Hindlimb muscle (tissue), 1 donor: ENCODE measurements at places on chromosomes 2 and 18. TPM values are rescaled to one million over a fixed set of nuclear protein-coding genes. Genes with fewer than 3 reads are reported as not detected.

The SERPINE2 gene
- polyA plus RNA-seq = 88.6 TPM

The ARHGAP15 gene
- polyA plus RNA-seq = 7.3 TPM

The CIAO1 gene
- 43.5 TPM for polyA plus RNA-seq

The RTP5 gene
- polyA plus RNA-seq = not detected

The ERMN gene
- not detected for polyA plus RNA-seq

The DSG2 gene
- 3.8 TPM for polyA plus RNA-seq

The LRP2 gene
- 0.05 TPM for polyA plus RNA-seq

The PSMA8 gene
- polyA plus RNA-seq = not detected

The IL18R1 gene
- 0.50 TPM for polyA plus RNA-seq

The TUBA3E gene
- not detected for polyA plus RNA-seq

The SCYGR4 gene
- not detected for polyA plus RNA-seq

The SRD5A2 gene
- not detected for polyA plus RNA-seq

The STAM2 gene
- polyA plus RNA-seq = 20.2 TPM

DNA sequence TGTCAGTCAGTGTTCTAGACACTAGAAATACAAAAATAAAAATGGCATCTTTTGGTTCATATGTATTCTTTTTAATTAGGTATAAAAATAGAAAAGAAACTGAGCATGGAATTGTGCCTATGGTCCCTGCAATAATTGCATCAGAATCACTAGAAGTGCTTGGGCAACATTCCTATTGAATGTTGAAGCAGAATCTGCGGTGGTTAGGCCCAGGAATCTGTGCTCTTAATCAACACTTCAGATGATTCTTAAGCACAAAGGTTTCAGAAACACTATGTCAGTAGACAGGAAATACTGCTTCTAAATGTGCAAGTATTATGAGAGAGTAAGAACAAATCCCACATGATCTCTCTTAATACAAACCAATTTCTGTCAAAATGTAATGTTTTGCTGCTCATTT is 20.3 kb upstream of the RBBP8 start:
- no peak for DNase-seq

- peak; percentile 26 for DNase-seq
These were observed 1.5 kb upstream of the BCL2L11 start for GRCh38 chr2:111118981-111119821.

DNA sequence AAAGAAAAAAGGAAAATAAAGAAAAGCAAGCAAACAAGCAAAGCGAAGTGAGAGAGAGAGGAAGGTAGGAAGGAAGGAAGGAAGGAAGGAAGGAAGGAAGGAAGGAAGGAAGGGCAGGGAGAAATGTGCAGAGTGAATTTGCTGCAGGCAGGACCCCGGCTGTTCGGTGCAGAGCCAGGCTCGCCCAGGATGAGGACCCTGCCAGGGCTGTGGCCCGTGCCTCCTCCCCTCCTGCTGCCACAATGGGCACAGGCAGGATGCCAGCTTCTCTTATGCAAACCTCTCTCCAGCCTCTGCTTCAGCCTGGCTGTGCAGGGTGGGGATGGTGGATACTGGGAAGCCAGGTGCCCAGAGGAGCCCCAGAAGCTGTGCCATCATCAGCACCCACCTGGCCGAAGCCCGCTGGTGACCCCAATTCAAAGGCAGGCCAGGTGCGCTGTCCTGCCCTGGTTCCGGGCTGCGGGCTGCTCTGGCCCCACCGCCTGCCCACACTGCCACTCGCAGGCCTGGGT is 3.2 kb downstream of the GPR17 start:
- DNase-seq = no peak

- DNase-seq = no peak
These were observed 35.5 kb upstream of the BMP10 start for GRCh38 chr2:68906716-68907115.

DNA sequence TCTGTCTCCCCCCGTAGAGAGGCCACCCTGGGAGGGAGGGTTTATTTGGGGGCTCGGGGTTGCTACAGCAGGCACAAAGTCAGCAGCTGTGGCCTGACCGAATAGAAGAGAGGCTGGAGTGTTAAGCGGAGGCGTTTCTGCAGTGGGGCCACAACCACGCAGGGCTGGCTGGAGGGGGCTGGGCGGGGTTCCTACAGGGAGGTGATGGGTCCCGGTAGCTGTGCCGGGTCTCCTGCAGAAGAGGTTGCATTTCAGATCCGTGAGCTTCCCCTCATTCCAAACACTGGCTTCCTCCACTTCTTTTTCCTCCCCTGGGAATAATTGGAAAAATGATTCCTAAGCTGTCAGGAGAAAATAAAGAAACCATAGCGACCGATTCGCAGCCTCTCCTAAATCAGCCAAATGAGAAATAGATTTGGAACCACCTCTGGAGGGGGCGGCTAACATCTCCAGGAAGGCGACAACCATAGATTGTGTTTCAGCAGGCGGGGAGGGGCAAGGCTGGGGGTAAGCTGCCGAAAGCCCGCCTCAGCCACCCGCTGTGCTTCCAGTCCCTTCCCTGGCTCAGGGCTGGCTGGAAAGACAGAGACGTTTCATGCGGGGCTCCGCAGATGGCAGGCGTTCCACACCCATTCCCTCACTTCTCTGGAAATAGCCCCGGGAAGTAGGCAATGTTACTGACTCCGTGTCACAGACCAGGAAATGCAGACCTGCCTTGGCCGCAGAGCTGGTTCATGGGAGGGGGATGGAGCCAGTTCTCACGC is 85.6 kb upstream of the TAF1B start:
- peak; percentile 63 for DNase-seq

DNA sequence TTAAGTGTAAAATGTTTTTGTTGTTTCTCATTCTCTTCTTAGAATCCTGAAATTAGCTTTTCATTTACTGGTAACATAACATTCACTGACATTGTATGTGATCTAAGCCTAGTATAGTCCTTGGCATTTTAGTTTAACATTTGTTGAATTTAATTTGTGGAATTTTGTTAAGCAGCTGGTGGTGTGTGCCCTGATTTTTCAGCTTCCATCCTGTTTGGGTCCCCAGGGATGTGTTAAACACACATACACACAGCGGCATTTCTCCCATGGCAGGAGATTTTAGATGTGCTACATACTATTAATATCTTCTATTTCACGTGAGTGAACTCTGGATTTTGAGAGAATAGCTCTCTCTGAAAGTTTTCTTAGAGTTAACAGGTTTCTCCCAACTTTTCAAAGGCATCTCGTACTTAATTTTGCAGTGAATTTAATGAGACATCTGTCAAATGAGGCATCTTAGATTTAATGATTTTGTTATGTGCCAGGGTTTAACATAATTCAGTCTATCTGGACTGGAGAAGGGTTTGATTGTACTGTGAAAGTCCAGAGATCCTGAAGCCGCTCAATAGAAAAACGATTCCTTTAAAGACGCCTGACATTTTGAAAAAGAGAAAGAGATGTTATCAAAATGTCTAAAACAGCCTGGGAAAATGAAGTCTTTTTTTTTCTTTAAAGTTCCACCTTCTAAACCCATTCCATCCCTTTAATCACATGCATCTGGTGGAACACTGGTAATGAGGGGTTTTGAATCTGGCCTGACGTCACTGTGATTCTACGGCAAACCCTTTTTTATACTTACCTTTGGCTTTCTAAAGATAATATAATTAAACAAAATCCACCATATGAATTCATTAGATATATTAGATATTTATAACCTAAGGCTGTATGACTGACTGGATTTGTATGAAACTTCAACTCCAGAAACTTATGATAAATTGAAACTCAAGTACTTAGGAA is 6.8 kb downstream of the PHLPP1 start:
- DNase-seq = no peak

GRCh38 chr2:108297436-108298141 is 8.9 kb downstream of the SULT1C2 start:
- no peak for DNase-seq

GRCh38 chr2:113276761-113277425 is 1.8 kb downstream of the PAX8 start:
- no peak for DNase-seq

- no peak for DNase-seq
These were observed 56.8 kb downstream of the CCNT2 start for GRCh38 chr2:134975281-134976009.

DNA sequence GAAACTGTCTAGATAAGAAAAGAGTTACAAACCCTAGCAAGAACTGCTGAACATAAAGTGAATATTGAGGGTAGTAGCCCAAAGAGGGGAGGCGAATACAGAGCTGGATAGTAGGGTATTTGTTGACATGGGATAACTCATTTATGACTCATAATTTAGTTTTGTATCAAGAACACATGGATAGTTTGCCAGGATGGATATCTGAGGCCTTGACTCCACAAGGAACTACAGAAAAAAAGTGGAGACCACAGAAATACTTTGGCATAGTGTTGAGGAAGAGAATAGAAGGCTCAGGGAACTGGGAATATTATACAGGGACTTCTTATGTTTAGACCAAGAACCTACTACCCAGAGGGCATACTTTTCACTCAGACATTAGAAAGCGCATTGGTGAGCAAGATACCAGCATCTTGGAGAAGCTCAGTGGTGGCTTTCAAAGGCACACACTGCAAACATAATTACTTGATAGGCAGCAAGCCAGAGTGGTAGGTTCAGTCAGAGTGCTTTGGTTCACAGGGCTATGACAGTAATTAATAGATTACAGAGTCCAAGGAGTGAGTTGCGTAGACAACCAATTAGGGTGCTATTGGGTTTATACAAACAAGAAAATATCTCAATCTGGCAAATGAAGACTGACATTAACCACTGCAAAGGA is 51.9 kb upstream of the ZBTB7C start:
- DNase-seq = no peak

DNA sequence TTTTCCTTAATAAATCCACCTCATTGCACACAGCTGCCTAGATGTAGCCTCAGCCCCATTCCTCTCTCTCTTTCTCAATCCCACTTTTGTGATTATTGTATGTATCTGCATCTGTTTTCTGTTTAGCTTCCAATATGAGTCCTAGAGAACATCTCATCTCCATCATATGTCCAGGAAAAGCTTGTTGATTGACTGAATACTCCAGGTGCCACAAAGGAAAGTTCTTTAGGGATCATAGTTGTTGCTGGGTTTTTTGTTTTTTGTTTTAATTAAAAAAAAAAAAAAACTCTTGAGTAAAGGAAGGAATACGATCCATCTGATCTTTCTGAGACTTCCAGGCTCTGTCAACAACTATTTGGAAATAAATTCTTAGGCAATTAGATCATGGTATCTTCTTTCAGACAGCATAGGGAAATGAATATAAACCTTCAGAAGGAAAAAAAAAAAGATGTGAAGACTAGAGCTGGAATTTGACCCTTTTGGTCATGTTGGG is 42.5 kb downstream of the KIAA2012 start:
- DNase-seq = no peak

- DNase-seq = no peak
These were observed 45.4 kb upstream of the SCN1A start for GRCh38 chr2:166173263-166173662.

DNA sequence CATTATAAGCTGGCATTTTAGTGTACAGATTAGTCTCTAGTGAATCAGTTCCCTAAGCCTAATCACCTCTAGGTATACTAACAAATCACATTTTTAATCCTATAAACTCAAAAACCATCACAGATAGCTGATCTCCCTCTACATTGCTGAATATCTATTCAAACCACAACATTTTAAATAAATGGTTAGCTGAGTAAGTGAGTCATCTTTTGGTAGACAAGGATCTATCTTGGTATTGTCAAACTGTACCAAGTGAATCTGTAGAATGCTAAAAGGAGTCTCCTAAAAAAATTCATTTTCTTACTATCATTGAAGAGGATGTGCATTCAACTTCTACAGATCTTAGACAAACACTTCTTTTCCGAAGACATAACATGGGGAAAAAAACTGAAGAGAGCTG is 40.7 kb downstream of the INO80D start:
- DNase-seq = no peak

- peak; percentile 57 for DNase-seq
These were observed 15.6 kb upstream of the PPP1CB start for GRCh38 chr2:28736034-28736433.

GRCh38 chr2:68251855-68252399 is 405 bp downstream of the PPP3R1 start:
- DNase-seq = peak; percentile 25

DNA sequence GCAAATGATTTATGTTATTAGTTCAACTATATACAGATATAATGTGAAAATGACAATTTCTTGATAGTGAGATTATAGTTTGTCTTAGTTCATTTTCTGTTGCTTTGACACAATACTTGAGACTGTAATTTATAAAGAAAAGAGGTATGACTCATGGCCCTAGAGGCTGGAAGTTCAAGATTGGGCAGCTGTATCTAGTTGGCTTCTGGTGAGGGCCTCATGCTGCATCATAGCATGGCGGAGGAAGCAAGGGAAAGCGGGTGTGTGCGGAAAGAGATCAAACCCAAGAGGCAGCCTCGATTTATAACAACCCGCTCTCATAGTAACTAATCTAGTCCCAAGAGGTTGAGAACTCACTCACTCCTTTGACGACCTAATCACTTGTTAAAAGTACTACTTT is 11.4 kb downstream of the PLEKHA3 start:
- DNase-seq = no peak

- DNase-seq = no peak
These were observed 64.5 kb downstream of the OSBPL1A start for GRCh38 chr18:24333084-24333483.

DNA sequence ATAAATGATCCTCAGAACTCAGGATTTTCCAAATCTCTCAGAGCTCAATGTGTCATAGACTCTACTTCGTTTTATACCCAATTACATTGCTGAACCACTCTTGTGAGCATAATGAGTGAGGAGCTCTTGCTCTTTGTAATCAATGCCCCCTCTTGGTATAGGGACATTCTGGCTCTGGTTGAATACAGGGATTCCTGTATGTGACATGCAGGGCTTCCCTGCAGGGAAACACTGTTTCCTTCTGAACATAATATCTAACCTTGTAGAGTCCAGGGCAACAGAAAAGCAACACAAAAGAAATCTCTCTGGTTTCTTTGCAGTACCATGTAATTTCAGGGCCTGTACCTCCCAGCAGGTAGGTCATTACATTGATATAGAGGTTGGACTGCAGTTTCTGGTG is 101.5 kb downstream of the CPS1 start:
- no peak for DNase-seq

GRCh38 chr2:188734691-188735090 is 239.5 kb upstream of the COL3A1 start:
- no peak for DNase-seq

GRCh38 chr2:37769551-37769950 is 98.1 kb upstream of the CDC42EP3 start:
- no peak for DNase-seq

- DNase-seq = peak; percentile 52
These were observed 118.0 kb upstream of the MSTN start for GRCh38 chr2:190180313-190181122.

- DNase-seq = no peak
These were observed 19.0 kb downstream of the LCT start for GRCh38 chr2:135817951-135818350.

GRCh38 chr18:77366720-77367641 is 117.3 kb downstream of the GALR1 start:
- peak; percentile 26 for DNase-seq

DNA sequence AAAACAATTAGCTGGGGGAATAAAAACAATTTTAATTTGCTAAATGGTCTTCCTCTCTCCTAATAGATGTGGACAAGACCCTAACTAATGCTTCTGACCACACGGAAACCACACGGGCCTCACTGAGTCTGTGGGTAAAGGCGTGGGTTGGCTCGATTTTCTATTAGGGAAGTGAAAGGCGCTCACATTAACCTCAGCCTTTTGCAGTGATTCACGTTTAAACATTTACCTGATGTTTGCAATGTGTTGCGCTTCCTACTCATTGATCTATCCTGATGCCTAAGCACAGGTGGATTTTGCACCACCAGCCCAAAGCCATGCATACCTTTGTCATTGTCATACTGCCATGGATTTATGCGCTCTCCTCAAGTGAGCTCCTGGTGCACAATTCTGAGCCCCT is 35.6 kb upstream of the NRP2 start:
- no peak for DNase-seq
